Diencephalon (tissue), 1 donor: ENCODE measurements at places on chromosomes 7 and 10. TPM values are rescaled to one million over a fixed set of nuclear protein-coding genes. Genes with fewer than 3 reads are reported as not detected.

Gene PNLIPRP2
- not detected for total RNA-seq

Gene LBX1
- not detected for total RNA-seq

Gene UBTD1
- total RNA-seq, result 6.0 TPM

Gene CYP3A4
- not detected for total RNA-seq

Gene SMC3
- 54.9 TPM for total RNA-seq

Gene SPDYE6
- not detected for total RNA-seq

Gene MMS19
- 59.7 TPM for total RNA-seq

Gene TNPO3
- 85.8 TPM for total RNA-seq

Gene SYPL1
- 21.9 TPM for total RNA-seq

Gene C7orf57
- total RNA-seq, result 5.8 TPM

Gene PLPP4
- 29.1 TPM for total RNA-seq
